ENCODE measurements at places on chromosomes 2 and 18. TPM values are rescaled to one million over a fixed set of nuclear protein-coding genes. Genes with fewer than 3 reads are reported as not detected.

DNA sequence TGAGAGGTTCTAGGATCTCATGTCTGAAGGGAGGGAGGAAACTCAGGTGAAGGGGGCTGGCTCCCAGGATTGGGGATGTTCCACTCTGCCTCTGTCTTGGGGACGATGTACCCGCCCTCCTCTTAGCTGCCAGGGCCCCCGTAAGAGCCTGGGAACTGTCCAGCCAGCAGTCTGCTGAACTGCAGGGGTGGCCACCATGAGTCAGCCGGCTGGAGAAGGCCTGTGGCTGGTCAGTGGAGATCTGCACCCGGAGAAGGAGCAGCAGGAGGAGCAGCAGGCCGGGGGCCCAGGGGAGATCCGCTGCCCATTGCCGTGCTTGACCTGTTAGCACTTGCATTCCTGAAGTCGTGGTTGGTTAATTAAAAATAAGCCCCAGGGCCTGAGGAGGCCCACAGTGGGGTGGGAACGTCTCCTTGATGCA lies 180.3 kb downstream of the TFCP2L1 start:
- peak; percentile 64 for DNase-seq

- DNase-seq: no peak
Measured at GRCh38 chr2:88177556-88177955, 7.4 kb downstream of the THNSL2 start.

- no peak for DNase-seq
Measured at GRCh38 chr2:56934866-56935265, 751.1 kb downstream of the CCDC85A start.

GRCh38 chr2:231344851-231345250 lies 50.7 kb upstream of the B3GNT7 start:
- DNase-seq: no peak

DNA sequence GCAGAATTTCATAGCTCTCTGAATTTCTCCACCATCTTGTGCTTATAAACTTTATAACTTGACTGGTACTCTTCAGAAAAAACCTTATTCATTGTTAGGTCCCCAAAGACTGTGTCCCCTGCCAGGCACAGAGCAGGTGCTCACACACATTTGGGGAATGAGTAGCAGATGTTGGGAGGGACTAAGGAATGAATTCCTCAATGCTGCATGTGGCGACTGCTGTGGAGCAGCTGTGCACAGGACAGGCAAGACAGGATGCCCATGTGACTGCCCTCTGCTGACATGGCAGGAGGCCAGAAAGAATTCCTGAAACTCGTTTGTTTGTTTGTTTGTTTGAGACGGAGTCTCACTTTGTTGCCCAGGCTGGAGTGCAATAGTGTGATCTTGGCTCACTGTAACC lies 122.3 kb upstream of the ITGA6 start:
- no peak for DNase-seq

GRCh38 chr18:6956999-6957398 lies 160.6 kb downstream of the LAMA1 start:
- DNase-seq: no peak

DNA sequence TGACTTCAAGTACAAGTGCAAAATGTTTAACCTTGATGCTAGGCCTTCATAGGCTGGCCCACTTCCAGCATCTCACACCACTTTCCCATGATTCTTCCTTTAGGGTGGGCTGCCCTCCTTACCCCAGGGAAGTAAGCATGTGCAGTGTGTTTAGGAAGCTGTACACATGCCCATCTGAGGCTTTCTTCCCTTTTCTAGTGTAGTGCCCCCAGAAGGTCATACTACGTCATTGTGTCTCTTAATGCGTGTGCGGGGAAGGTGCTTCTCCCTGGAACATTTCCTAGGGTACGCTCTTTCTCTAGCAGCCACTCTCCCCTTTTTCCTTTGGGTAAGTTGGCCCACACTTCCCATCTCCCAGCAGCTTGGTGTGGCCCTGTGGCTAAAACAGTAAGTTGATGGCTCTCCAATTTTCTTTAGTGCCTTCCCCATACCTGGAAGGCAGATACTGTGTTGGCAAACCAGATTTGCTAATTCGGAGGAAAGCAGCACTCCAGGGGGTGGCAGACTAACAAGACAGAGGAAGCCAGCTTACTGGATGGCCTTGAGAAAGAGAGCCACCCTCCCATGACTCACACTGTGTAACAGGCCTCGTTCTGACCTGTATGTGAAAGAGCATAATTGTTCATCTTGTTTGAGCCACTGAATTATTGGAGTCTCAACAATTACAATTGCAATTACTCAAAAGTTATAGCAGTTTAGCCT lies 1.1 kb upstream of the SULT6B1 start:
- no peak for DNase-seq

- no peak for DNase-seq
Measured at GRCh38 chr18:35680139-35680551, 98.6 kb downstream of the GALNT1 start.

The ALKAL2 gene
- 63.8 TPM for total RNA-seq

The SLC19A3 gene
- 2.4 TPM for total RNA-seq

The OR6B2 gene
- total RNA-seq: not detected

The IL1R1 gene
- total RNA-seq: 189 TPM

The ARHGAP28 gene
- 26.2 TPM for total RNA-seq
